GM06990 (cell line): ENCODE measurements at places on chromosomes 7 and 10.

DNA sequence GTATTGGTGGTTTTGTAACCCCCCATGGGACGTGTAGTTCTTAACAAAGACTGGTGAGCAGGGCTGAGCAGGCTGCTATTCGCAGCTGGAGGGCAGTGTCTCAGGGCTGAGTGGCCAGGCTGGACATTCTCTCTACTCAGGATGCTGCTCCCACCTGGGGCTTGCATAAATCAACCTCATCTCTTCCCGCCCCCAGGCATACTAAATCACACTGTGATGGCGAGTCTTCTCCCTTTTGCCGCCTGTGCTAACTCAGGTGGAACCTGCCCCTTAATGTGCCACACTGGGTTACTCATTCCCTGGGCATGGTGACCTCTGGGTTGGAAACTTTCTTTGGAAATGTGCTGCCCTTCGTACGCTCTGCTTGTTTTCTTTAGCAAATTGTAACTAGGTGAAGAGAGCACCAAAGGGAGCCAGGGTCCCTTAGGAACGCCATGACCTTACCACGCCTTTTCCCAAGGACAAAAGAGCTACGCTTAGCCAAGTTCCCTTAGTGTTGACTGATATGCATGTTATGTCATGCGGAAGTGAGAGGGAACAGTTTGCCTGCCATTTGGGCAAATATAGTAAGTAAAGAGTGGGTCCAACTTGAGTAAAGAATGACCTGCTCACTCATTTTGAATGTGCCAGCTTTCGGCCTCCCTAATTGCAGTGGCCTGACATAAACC, 40.4 kb upstream of the COBL start:
- no peak for DNase-seq

DNA sequence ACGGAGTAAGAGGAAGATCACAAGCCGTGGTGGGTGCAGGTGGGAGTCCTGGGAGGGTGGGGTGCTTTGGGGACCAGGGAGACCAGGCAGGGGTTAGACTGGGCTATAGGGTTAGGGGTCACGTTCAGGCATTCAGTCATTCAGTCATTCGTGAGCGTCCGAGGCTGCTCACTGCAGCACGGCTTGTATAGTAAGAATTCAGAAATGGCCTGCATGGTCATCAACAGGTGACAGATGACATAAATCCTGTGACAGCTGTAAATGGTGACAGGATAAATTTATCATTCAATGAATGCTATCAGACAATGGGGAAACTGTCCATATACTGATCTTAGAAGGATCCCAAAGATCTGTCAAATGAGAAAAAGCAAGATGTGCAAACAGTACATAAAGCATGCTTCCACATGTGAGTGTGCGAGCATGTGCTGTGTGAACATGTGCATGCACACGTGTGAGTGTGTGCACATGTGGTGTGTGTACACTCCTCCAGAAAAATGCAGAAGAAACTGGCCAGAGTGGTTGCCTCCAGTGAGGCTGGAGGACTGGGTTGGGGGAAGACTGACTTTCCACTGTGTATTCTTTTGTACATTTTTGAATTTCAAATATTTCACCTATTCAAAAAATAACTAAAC, 32.0 kb upstream of the SMARCD3 start:
- DNase-seq, result no peak

GRCh38 chr7:157813053-157813452, 476.2 kb downstream of the DNAJB6 start:
- no peak for DNase-seq

DNA sequence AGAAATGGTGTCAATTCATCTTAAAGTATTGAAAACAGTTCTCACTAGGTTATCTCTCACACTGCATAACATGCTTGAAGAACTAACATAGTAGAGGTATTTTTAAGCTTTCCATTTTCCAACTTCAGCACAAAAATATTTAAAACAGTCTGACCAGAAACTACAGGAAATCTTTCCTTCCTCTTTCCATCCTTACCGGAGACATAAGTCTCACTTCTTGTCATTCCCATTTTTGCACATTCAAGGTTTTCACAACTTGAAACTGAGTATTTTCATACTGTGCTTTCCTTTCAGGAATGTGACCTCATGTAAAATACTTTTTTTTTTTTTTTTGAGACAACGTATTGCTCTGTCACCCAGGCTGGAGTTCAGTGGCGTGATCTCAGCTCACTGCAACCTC, 45.2 kb downstream of the ARHGAP12 start:
- no peak for DNase-seq

GRCh38 chr10:110404825-110405224, 92.9 kb upstream of the DUSP5 start:
- DNase-seq, result no peak

- DNase-seq, result no peak
Measured at GRCh38 chr10:5284311-5285057, 80.3 kb upstream of the UCN3 start.

GRCh38 chr7:121084256-121084655, 95.7 kb downstream of the CPED1 start:
- no peak for DNase-seq

- DNase-seq, result no peak
Measured at GRCh38 chr7:97003262-97004246, 1.8 kb upstream of the DLX6 start.

DNA sequence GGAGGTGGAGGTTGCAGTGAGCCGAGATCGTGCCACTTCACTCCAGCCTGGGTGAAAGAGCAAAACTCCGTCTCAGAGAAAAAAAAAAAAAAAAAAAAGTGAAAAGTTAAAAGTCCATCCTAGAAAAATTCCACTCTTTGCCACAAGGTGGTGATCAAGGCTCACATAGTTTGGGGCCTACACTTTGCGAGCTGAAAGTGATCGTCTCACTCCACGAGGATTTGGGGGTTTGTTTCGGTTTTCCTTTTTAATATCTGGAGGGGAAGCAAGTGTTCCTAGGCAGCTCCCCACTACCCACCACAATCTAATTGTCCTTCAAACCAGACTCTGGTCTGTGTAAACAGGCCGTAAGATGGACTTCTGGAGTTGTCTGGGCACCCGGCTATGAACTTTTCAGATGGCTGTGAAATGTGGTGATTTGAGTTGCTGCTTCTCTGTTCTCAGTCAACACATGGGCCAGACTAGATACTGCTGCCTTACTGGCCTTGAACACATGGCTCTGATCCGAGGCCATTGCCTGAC, 27.1 kb downstream of the PRLHR start:
- DNase-seq, result no peak

- peak; percentile 73 for DNase-seq
Measured at GRCh38 chr10:90047243-90047729, 345.9 kb downstream of the KIF20B start.

DNA sequence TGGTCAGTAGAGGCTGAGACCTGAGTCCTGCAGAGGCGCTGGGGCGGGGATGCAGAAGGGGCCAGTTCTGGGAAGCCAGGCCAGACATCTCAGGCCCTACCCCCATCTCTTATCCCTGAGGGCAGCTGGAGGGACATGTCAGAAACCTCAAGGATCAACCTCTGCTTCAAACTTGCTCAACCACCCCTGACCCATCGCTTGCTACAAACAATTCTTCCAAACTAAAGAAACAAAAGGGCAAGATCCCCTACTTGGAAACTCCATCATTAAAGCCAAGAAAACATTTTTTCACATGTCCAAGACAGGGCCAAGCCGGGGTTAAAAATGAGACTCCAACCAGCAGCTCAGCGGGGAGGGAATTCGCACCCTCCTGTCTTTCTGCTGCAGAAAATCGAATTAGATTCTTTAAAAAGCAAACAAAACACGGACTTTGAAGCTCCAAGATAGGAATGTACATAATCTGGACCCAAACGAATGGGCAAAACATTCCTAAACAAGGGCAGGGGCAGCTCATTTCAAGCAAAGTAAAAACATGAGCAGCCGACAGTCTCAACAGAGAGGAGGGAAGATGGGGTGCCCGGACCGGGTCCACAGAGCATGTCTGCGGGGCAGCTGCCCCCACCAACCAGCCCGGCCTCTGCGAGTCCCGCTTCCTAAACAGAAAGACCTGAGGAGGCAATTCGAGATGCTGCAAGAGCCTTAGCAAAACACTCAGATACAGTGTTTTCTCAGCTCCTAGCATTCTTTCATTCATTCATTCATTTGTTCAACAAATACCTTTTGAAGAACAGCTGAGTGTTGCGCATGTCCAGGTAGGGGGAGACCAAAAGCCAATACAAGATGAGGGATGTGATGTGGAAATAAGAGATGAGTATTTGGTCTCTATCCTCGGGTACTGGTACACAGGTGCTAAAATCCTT, 44.8 kb downstream of the CHST15 start:
- no peak for DNase-seq

GRCh38 chr10:31701546-31701945, 227.1 kb downstream of the ARHGAP12 start:
- DNase-seq, result no peak

GRCh38 chr10:32980242-32980557, 22.2 kb upstream of the ITGB1 start:
- no peak for DNase-seq

DNA sequence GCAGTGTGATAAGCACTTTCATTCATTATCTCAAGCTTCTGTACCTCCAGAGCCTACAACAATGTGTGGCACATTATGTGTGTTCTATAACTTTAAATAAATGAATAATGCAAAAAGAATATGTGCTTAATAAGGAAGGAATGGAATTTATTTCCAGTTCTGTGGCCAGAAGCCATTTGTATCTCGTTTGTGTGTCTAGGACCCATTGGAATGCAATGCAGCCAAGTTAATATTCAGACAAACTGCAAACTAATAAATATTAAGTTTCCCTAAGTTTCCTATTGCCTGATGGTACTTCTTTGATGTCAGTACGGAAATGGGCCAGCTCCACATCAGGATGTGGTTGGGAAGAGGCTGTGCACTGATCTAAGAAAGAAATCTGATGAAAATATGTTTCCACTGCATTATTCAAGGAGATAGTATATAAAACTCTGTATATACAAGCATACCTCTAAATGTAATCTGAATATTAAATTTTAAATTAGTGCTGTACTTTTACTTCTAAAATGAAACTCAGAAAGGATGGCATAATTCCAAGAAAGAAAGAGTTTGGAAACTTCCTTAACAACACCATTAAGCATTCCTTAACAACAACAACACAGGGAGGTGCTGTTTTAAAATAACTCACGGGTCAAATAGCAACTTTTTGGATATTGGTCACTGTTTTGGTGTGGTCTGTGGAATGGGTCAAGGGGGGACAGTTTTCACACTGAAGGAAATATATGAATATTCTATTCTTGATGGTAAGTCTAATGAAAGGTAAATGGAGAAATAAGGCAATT, 29.4 kb upstream of the ANKRD30A start:
- DNase-seq, result no peak

DNA sequence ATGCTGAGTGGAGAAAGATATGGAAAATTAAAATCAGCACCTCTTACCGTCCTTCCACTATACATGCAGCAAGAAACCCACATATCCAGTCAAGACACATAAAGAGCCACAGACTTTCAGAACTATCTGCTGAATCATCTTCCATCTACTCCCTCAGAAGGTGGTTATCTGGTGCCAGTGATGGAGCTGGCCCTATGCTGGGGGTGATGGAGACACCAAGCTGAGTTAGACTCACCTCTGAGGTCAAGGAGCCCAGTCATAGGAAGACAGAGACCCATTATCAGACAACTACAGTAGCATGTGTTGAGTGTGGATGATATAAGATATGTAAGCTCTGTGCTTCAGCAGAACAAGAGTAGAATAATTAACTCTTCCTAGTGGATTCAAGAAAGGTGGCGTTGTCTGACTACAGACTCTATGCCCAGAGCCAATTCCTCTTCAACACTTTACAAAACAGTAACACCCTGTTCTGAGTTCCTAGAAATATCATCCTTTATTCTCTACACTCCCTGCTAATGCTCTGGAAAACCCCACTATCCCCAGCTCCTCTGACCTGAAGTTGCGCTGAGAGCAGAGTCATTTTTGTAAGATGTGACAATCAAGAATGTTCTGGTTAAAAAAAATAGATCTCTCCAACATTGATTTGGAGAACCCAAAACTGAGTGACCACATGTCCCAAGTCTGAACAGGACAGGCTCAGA, 14.3 kb downstream of the CYP3A5 start:
- no peak for DNase-seq

DNA sequence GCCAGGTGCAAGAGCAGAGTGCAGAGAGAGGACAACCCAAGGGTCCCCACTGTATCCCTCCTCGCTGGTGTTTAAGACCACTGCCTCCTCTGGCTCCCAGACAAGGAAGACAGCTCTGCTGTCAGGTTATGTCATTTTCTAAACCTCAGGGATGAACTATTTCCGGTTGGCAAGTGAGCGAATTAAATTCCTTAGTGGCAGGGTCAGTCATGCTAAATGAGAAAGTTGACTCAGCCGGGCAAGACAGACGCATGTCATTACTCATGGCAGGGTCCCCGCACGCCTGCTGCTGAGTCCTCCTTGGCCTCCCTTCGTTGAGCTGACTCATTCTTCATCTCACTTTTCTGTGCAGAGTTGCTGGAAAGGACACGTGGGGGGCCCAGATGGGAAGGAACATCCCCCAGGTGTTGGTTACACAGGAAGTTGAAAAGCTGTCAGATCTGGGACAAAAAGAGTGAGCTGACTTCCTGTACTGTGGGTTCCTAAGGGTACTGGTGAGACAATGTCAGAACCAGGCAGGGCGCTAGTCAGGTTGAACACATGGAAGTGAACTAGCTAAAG, 47.1 kb upstream of the UCN3 start:
- peak; percentile 15 for DNase-seq

DNA sequence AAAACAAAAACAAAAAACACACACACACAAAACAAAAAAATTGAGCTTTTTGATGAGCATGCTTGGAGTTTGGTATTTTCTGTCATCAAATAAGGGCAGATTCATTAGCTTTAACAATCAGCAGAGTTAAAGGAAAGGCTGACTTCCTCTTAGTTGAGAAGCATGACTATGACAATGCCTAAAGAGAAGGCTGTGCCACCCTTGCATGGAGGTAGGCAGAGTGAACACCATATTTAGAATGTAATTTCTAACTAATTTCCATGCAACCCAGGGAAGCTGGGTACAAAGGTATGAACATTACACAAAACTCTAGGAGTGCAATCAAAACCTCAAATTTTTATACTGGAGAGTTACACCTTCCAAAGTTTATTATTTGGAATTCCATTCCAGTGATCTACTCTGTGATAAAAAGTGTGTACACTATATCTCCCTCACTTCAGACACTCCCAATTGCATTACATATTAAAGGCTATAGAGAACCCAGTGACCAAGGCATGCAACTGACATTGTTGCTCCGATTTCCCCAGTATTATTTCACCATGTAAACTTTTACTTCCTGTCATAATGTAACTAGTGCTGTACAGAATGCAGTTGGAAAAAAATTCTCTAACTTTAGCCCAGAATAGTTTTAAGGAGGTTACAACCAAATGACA, 9.4 kb upstream of the CYCS start:
- no peak for DNase-seq

GRCh38 chr7:98418636-98419315, 17.9 kb upstream of the BAIAP2L1 start:
- no peak for DNase-seq

- DNase-seq, result no peak
Measured at GRCh38 chr7:13540429-13540828, 449.0 kb downstream of the ETV1 start.

DNA sequence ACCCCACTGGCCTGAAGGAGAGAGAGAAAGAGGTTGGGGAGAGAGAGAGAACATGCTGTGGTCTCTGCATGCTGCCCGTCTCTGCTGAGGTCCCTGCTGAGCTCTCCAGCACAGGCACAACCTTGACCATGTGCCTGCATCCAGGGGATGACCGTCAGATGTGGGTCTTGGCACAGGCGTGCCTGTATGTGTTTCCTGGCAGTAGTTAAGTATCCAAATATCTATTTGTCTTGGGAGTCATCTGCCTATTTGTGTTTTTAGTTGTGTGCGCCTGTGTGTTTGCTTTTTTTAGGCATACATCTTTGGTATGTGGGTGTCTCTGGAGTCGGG, 1.9 kb upstream of the UNC5B start:
- no peak for DNase-seq

- DNase-seq, result no peak
Measured at GRCh38 chr10:18298256-18298655, 158.0 kb downstream of the CACNB2 start.

GRCh38 chr10:65501259-65501658, 1424.6 kb upstream of the LRRTM3 start:
- peak; percentile 4 for DNase-seq
